Lung microvascular endothelial cell (primary cell): ENCODE measurements at places on chromosomes 5 and 9.

- no peak for DNase-seq
These were observed 88.8 kb upstream of the TTC23L start for GRCh38 chr5:34750206-34750605.

GRCh38 chr9:17793713-17794622, 215.1 kb downstream of the SH3GL2 start:
- DNase-seq, result no peak

- peak; percentile 30 for DNase-seq
These were observed 104.1 kb downstream of the TTLL11 start for GRCh38 chr9:121989010-121989409.

DNA sequence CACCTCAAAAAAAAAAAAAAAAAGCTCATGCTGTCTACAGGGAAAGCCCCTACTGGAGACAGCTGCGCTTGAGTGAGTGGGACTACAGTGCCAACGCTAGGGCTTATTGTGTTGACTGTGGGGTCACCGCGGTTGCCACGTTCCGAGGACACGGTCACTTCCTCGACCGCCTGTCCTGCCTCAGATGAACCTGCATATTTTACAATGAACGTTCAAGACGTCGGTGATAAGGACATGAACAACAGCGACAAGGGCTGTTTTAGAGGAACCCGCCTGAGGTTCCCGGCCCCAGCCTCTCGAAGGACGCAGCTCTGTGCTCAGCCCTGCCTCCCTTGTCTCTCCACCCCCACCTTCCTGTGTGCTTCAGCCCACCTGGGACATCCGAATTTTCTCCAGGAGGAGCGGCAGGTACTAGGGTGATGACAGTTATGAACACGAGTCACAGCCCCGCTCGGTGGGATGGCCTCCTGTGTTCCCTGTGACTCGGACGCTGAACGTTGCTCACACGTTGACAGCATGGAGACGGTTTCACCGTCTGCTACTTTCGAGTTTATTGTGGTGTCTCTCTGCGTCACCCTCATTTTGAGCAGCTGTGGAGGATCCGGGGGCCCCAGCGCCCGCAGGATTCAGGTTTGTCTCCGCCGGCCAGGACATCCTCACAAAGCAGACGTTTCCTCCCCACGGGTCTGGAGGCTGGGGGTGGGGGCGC, 11.3 kb upstream of the DIPK1B start:
- DNase-seq, result no peak

DNA sequence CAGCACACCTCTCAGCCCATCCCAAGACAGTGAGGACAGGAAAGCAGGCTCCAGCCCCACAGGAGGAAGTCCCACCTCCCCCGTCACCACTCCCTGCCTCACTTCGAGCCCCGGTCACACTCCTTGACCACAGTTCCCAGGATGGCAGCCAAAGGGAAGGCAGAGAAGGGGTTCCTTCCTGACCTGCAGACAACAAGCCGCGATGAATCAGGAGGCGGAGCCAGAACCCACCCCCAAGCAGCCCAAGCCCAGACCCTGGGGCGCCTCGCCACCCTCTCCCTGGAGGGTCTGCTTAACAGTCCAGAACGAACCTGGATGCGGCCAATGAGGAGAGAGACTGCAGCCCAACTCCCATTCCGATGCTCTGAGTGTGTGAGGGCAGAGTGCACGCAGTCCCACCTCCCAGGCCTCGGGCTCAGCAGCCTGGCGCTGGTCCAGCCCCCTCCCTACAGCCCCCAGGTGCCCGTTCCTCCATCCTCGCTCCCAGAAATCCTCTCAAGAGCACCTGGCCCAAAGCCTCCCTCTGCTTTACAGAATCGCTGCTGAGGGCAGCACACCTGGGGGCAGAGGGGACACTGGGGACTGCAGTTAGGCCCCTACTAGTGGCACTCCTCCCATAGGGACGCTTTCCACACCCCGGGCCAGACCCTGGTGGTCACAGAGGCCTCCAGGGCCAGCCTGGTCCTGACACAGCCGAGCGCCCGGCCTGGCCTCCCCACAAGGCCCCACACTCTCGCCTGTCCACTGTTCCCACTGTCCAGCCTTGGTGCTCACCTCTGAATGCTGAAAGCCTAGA, 69.6 kb upstream of the LRRTM2 start:
- DNase-seq, result no peak

DNA sequence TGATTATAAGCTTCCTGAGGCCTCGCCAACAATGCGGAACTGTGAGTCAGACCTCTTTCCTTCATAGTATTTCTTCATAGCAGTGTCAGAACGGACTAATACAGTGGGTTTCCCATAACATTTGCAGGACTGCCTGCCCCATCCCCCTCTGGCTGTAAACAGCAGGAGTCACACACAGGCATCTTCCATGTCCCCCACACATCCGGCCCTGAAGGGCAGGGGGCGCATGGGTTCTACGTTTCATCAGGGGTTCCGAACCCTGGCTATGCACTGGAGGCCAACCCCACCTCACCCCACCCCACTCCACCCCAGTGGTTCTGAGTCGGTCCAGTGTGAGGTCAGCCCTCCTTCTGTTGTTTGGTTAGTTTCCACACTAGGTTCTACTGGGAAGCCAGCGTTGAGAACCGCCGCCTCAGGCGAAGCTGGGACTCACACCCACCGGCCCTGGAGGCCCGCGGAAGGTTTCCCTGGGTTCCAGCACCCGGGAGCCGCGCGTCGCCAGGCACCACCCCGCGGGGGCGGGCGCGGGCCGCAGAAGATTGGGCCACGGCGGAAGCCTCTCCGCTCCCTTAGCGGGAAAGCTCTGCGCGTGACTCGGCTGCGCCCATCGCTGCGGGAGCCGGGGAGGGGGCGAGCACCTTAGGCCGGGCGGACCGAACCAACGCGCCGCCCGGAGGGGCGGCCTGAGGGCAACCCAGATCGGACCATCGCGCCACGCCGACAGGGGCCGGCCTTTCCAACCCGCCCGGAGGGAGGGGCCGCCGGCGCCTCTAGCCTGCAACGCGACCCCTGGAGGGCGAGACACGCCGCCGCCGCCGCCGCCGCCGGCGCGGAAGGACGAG, at the start of gene RUSC2:
RUSC2 (plus strand) TSS at position 799 of the 842 bp plus-strand sequence. CDS start 56,411 bp downstream, outside the sequence.
- peak; percentile 93 for DNase-seq

DNA sequence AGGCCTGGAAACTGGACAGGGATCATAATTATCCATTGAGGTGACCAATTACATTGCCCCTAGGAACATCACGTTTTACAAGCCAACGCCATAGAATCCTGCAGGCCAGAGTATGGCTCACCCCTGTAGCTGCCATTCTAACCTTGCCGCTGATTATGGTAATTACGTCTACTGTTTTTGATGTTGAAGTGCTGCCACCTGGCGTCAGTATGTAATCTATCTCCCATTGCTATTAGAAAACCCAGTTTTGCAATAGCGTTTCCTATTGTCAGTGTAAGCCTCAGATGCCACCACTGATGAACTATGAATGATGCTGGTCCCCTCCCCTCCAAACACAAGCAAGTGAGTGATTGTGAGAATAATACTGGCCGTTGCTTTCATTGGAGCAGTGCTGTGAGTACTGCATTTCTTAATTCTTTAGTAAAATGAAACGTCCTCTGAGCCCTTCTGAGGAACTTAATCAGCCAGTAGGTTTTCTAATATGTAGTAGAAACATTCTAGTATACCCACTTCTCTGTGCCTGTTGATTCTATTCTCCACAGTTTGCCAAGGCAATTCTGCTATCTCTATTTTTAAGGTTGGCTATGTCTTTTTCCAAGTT, 100.5 kb upstream of the NMUR2 start:
- peak; percentile 62 for DNase-seq

- DNase-seq, result no peak
These were observed 43.5 kb downstream of the EBF1 start for GRCh38 chr5:159056201-159056600.

- DNase-seq, result peak; percentile 44
These were observed 36.4 kb downstream of the PHF2 start for GRCh38 chr9:93612796-93613154.

DNA sequence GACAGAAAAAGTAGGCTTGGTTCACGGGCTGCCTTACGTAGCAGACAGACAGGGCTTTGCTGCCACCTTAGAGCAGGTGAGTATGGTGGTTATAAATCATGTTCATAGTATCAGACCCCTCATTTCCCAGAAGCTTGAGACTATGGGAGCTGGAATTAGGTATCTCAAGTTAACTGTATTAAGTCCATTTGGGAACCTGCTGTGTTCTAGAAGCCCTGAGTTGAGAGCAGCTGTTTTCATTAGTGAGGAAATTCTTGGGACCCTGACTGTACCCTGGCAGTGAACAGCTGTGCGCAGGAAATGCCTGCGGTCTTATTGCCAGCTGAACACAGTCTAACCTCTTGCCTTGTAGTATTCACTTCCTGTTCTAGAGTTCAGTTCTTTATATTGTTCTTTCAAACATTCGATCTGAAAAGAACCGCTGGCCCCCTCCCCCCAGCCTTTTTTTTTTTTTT, 29.8 kb downstream of the UGCG start:
- peak; percentile 85 for DNase-seq

DNA sequence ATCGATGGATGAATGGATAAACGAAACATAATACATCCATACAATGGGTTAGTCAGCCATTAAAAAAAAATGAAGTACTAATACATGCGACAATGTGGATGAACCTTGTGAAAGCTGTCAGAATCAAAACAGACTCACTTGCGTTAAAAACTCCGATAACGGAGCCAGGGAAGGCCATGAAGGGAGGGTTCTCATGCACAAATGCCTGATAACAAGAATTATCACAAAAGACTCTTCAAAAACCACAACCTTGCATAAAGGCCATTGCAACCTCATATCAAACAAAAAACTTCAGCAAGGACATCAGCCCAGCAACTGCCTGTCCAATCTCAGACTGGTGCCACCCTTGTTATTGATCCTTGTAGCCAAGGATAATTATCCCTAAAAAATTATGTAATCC, 13.7 kb downstream of the ERMP1 start:
- DNase-seq, result no peak

- no peak for DNase-seq
These were observed 50.0 kb upstream of the SUSD3 start for GRCh38 chr9:93008457-93008856.

DNA sequence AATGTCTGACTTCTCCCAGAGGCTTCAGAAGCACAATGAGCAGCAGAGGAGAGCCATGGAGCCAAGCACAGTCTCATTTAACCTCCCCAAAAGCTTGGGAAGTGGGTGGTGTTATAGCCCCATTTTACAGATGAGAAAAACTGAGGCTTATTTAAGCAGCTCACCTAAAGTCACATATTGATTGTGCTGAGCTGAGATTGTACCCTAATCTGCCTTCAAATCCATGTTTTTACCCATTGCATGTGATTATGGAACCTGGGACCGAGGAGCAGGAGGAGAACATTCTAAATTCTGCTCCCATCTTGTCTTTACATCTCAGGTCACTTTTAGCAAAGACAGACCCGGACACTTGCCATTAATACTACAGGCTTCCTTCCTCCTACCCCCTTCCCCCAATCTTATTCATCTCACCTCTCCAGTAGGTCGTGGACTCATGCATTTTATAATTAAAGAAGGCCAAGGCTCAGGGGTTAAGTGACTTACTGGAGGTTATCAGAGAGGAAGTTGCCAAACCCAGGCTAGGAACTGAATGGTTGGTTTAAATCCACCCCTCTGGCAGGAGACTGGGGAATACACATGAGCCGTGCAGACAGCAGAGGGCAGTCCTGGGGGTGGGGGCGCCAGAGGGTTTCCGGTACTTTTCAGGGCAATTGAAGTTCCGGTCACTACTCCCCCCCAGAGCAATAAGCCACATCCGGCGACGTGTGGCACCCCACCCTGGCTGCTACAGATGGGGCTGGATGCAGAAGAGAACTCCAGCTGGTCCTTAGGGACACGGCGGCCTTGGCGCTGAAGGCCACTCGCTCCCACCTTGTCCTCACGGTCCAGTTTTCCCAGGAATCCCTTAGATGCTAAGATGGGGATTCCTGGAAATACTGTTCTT, 51.0 kb upstream of the IL17B start:
- DNase-seq, result peak; percentile 34

DNA sequence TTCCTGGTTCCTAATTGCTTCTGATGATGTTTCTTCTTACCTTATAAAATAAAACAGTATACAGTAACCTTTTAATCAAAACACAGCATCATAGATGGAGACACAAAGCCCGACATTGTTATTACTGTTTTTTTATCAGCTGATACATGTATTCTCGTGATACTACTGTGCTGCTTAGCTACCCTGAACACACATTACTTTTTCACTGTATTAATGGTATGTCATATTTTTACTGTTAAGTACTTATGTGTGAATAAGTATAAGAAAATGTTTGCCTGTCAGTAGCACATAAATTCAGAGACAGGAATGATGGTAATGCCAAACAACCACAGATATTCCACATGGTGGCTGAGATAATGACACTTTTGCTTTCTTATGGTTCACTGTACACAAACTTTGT, 68.7 kb downstream of the RAB24 start:
- DNase-seq, result no peak

- DNase-seq, result no peak
These were observed 23.6 kb downstream of the COL27A1 start for GRCh38 chr9:114178756-114179450.

DNA sequence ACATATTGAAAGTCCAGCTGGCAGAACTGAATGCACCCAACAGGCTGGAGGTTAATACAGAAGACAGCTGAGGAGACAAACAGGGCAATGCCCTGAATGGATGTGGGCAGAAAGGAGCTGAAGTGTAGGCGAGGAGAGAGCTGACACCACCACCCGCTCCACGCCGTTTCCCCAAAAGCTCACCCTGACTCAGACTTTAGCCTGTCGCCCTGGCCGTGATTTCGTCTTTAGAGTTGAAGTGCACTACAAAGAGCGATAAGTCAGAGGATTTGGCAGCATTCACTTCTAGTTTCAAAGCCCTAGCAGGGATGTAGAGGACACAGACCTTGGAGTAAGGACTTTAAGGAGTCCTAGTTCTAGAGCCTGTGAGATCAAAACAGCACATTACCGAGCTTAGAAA, 2.2 kb upstream of the ERAP1 start:
- no peak for DNase-seq

- no peak for DNase-seq
These were observed 3.3 kb downstream of the UBE2R2 start for GRCh38 chr9:33820231-33820745.

DNA sequence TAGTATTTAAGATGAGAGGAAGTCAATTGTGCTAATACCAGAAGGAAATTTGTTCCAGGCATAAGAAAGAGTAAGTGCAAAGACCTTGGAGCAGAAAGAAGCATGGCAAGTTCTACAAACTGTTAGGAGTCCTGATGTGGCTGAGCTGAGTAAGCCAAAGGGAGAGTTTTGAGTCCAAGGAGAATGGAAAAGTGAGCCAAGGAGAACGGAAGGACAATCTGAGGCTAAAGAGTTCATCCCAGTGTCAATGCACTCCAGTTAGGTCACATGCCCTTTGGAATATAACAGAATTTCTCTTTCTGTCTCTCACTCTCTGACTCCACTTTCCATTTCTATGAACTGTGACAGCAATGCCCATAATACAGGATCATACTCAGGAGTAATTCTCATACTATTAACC, 224.7 kb downstream of the CAAP1 start:
- DNase-seq, result no peak

DNA sequence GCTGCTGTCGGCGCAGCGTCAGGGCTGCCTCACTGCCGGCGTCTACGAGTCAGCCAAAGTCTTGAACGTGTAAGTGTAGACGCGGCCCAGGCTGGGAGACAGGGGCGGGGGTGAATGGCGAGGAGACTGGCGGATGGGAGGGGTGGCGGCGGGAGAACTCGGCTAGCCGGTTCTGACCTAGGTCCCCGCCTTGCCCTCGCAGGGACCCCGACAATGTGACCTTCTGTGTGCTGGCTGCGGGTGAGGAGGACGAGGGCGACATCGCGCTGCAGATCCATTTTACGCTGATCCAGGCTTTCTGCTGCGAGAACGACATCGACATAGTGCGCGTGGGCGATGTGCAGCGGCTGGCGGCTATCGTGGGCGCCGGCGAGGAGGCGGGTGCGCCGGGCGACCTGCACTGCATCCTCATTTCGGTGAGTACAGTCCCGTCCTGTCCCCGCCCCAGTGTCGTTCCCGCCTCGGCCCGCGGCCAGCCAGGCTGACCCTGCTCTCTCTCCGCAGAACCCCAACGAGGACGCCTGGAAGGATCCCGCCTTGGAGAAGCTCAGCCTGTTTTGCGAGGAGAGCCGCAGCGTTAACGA, 745 bp downstream of the GADD45G start:
- peak; percentile 62 for DNase-seq
